ENCODE measurements at places on chromosomes 3 and 15. TPM values are rescaled to one million over a fixed set of nuclear protein-coding genes. Genes with fewer than 3 reads are reported as not detected.

The SAMD7 gene
- not detected for total RNA-seq

DNA sequence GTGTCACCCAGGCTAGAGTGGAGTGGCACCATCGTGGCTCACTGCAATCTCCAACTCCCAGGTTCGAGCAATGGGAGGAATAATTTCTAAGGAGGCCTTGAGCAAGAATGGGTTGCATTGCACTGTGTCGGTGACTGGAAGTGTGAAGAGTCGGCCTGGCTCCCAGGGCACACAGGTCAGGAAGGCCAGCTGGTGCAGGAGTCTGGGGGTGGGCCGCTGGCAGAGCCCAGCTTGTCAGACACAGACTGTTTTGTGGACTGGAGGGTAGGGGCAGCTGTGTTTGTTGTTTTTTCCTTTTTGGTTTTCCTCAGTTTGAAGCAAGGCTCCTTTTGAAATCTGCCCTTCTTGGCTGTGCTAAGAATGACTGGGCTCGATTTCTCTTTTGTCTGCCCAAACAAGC, 66.2 kb downstream of the ITGA11 start:
- DNase-seq = no peak
- H3K27ac ChIP-seq = no peak overlapping the region
- H3K4me1 ChIP-seq = no peaks in the 10 kb centered on the region
- no peaks in the 10 kb centered on the region for H3K36me3 ChIP-seq
- no peaks in the 10 kb centered on the region for H3K27me3 ChIP-seq
- no peak overlapping the region for H3K4me3 ChIP-seq

The USP50 gene
- total RNA-seq = not detected

The TGM4 gene
- total RNA-seq = not detected

DNA sequence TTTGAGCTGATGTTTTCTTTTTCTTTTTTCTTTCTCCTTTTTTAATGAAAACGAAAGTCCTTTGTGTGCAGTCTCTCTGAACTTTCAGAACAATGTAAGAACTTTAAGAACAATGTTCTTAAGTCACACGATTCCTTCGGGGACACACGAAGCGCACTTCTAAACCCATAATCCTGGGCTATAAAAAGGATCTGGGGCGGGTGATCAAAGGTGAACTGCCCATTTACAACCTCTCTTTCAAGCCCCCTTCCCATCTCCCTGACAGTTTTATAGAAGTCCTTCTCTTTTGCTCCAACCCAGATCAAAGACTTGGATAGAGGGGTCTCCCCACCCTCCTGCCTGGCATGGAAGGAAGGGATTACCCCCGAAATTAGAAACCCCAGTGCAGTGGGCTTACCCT, 126.8 kb downstream of the BDH1 start:
- no peaks in the 10 kb centered on the region for H3K4me1 ChIP-seq
- DNase-seq = no peak
- H3K27me3 ChIP-seq = no peaks in the 10 kb centered on the region
- H3K36me3 ChIP-seq = no peaks in the 10 kb centered on the region
- no peak overlapping the region for H3K27ac ChIP-seq

DNA sequence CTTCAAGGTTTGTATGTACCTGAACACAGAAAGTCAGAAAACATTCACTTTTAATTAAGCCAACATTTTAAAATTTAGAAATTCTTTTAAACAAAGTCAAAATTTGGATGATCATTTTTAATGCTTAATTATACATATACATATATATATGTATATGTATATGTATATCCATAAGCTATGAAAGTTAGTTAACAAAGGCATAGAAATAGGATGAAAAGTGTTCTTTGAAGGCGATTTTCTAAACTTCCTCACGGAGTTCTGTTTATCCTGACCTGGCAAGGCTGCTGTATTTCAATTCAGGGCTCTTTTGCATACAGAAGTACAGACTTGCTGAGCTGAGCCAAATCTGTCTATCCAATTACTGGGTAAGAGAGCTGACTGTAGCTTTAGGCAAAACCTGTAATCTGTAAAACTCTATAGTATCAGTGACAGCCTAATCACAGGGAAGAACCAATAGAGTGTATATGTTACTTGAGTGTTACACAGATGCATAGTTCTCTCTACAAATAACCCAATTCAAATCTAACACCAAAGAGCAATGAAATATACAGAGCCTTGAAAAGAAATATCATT, 32.1 kb upstream of the THRB start:
- H3K4me1 ChIP-seq = peaks cover 6% of the 10 kb centered on the region
- DNase-seq = no peak
- no peaks in the 10 kb centered on the region for H3K36me3 ChIP-seq
- H3K4me3 ChIP-seq = no peak overlapping the region
- peaks cover 31% of the 10 kb centered on the region for H3K27me3 ChIP-seq
- no peak overlapping the region for H3K27ac ChIP-seq

GRCh38 chr3:56409790-56410189, 58.5 kb downstream of the ERC2 start:
- DNase-seq = no peak
- H3K36me3 ChIP-seq = no peaks in the 10 kb centered on the region
- no peaks in the 10 kb centered on the region for H3K27me3 ChIP-seq
- no peak overlapping the region for H3K4me3 ChIP-seq
- peaks cover 8% of the 10 kb centered on the region for H3K4me1 ChIP-seq
- H3K27ac ChIP-seq = no peak overlapping the region
